Stimulated activated CD8-positive, alpha-beta memory T cell treated with anti-CD3 and anti-CD28 coated beads, Interleukin-12 subunit alpha, Interleukin-12 subunit beta, amount 100 ng/mL, for 1 hour (primary cell): ENCODE measurements at places on chromosomes 7 and 10.

DNA sequence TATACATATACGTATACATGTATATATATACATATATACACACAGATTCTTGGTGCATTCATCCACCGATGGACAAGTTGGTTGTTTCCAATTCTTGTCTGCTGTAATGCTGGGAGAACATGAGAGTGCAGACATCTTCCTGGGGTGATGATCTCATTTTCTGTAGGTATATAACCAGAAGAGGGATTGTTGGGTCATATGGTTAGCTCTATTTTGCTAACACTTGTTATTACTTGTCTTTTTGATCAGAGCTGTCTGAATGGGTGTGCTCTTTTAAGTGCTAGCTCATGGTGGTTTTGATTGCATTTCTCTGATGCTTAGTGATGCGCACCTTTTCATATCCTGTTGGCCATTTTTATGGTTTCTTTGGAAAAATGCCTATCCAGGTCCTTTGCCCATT is 106.4 kb downstream of the TAX1BP1 start:
- no peak for DNase-seq

DNA sequence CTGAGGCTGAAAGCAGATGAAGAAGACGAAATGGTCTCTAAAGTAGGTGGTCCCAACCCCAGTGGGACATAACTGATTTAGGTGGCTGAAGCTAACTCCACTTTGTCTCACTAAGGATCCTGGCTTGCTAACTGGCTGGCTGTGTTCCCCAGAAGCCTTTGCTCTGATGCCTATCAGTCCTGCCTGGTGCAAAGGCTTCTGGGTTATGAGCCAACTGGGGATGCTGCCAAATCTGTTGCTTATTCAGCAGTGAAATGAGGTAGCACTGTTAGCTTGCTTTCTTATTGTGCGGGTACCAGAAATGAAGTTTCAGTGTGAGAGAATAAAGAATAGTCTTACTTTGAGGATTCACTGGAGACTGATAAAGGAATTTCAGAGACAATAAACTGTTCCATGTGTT is 18.1 kb downstream of the PRKG1 start:
- no peak for DNase-seq

DNA sequence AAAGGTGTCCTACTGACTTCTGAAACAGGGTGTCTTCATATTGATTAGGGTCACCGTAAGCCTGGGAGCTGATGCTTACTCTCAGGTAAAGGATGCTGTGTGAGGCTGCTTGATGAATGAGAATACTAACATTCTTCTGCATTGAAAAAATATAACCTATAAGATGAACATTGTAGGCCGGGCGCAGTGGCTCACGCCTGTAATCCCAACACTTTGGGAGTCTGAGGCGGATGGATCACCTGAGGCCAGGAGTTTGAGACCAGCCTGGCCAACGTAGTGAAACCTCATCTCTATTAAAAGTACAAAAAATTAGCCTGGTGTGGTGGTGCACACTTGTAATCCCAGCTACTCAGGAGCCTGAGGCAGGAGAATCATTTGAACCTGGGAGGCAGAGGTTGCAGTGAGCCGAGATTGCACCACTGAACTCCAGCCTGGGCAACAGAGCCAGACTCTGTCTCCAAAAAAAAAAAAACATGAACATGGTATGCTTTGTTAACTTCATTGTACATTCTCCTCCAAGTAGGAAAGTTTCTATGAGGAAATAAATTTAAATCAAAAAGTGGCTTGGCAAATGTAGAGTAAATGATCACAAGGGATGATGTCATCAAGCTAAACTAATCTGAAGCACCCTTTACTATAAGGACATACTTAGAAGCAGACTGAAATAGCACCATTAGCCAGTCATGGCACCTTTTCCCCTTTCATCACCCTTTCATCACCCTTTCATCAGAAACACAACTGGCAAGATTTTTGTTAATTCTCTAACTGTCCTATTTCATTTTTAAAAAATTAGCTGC is 1.5 kb upstream of the BRAF start:
- no peak for DNase-seq

GRCh38 chr7:1053002-1053411 is 8.7 kb downstream of the GPR146 start:
- DNase-seq: no peak

DNA sequence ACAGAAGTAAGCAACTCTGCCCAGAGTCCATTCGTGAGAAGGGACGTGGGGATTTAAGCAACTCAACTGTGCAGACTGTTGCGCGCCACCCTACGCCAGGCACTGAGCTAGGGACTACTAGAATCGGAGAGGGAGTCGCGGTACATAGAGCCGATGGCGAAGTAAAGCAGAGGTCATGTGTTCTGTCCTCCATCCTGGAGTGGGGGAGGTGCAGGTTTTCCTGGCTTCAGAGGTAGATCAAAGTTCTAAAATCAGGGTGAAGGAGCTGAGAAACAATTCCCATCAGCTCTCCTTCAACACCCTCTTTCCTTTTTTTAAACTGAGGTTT is 23.2 kb downstream of the SLC35G1 start:
- DNase-seq: no peak

GRCh38 chr7:127865466-127865865 is 165.8 kb downstream of the LRRC4 start:
- no peak for DNase-seq

DNA sequence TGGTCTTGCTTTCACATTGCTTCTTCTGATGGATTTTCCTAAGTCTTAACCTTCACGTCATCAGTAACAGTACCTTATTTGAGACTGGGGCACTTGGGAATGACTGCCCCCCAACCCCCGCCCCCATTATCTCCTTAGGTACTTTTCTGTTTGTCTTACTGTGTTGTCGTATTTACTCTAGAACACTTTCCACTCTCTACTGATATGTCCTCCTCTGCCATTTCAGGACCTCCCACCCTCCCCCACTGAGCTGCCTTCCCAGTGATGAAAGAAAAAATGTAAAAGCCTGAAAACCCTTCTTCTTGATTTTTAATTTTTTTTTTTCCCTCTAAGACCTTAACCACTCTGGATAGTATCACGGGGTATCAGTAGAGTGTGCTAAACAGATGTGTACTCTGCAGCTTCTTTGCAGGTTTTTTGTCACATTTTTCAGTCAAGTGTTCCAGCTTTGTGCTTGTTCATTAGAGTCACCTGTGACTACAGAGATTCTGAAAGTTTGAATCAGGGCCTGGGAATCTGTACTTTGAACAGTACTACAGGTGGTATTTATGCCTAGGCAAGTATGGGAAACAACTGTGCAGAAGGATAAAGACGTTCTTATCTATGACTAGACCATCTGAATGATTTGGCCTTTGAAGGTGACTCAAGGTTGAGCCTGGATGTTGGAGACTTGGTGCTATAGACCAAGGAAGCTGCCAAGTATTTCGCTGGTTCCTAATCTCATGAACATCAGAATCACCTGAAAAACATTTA is 8.3 kb downstream of the CALU start:
- DNase-seq: no peak

- DNase-seq: no peak
Observed at GRCh38 chr10:75924309-75924902, 493.0 kb downstream of the LRMDA start.

- DNase-seq: no peak
Observed at GRCh38 chr7:120273476-120273975, 551 bp downstream of the KCND2 start.

GRCh38 chr10:5833814-5834213 is 20.6 kb upstream of the GDI2 start:
- DNase-seq: no peak

DNA sequence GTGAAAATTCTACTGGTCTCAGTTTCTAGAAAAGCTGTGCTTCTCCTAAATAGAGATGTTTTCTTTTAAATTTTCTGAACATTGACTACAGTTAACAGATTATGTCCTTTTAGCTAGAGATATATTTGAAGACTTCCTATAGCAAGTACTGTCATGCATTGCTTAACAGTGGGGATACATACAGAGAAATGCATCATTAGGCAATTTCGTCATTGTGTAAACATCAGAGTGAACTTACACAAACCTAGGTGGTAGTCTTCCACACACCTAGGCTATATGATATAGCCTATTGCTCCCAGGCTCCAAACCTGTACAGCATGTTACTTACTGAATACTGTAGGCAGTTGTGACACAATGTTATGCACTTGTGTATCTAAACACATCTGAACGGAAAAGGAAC is 28.5 kb downstream of the PIK3CG start:
- no peak for DNase-seq

- DNase-seq: no peak
Observed at GRCh38 chr10:89274928-89275327, 23.4 kb upstream of the LIPA start.

DNA sequence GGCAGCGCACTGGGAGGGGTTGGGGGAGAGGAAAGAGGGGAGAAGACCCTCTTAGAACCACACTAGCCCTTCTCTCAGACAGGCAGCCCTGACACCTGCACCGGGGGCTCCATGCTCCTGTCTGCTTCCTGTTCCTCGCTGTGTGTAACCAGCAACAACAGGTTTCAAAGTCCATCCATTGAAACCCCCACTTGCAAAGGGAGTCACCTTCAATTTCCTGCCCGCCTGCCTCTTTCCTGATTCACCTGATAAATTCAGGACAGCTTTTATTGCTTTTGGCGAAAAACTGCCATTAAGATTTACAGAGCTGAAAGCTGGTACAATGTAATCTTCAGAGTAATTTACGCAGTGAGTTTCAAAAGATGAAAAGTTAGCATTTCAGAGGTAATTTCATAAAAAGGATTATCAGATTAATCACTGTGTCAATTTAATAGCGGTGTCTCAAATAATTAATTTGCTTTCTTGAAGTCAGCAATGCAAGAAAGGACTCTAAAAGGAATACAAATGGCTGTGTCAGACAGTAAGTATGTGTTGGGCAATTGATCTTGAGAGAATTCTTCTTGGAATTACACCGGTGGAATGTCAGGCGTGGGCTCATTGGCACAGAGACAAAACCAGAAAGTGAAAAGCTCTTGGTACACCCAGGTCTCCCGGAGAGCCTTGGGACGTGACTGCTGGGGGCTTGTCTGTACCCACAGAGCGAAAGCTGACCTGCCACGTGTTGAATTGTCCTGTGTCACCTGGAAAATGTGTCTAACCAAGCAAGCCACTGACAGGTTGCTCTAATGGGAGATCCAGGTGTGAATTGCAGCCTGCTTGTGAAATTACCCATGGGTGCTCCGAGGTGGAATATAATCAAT is 60.7 kb downstream of the TMEM209 start:
- DNase-seq: no peak

DNA sequence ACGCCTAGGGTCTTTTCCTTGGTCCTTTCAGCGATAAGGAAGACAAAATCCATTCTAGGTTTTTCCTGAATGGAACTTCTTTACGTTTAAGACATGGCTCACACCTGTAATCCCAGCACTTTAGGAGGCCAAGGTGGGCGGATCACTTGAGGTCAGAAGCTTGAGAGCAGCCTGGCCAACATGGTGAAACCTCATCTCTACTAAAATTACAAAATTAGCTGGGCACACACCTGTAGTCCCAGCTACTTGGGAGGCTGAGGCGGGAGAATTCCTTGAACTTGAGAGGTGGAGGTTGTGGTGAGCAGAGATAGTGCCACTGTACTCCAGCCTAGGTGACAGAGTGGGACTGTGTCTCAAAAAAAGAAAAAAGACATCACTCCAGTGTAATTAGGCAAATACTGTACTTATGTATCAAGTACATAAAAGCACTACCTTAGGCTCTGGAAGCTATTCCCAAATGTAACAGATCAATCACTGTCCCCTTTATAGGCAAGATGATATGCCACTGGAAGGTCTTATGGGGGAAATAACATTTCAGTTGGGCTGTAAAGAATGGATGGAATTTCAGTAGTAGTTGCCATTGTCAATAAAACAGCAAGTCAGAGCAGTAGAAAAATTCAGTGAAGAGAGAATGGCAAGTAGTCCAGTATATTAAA is 5.7 kb downstream of the STK17A start:
- DNase-seq: no peak

- DNase-seq: no peak
Observed at GRCh38 chr10:110498982-110499795, 1.5 kb downstream of the DUSP5 start.

GRCh38 chr10:117723343-117723742 is 180.8 kb downstream of the EMX2 start:
- no peak for DNase-seq

DNA sequence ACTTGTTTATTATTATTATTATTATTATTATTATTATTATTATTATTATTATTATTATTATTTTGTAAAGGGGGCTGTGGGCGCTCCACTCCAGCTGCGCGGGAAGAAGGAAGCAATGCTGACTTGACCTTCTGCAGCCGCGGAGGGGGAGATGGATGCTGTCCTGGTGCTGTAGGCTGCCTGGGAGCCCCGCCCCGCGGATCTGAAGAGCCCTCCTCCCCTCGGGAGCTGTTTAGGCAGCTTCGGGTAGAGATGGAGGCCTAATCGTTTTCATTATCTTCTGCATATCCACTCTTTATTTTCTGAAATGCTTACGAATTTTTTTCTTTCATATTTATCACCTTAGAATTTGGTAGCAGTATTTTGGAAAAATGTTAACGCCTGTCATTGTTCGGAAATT is 101.2 kb upstream of the KLF6 start:
- DNase-seq: no peak

DNA sequence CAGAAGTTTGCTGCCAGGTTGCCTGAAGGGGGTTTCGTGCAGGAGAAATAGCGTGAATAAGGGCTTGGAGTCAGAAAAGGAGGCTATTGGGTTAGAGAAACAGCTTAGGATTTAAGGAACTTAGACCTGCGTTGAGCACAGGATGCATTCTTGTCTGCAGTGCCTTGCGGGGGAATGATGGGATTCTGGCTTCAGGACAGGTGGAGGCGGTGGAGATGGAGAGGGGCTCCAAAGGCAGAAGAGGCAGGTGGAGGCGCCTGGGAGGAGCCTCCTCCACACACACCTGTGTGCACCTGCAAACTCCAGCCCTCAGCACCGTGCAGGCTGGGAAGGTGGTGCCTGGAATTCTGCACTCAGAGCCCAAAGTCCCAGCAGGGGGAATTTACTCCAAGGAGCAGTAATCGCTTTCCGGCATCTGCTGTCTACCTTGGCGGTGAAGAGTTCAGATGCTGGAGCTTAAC is 1.8 kb downstream of the CLIP2 start:
- DNase-seq: no peak

DNA sequence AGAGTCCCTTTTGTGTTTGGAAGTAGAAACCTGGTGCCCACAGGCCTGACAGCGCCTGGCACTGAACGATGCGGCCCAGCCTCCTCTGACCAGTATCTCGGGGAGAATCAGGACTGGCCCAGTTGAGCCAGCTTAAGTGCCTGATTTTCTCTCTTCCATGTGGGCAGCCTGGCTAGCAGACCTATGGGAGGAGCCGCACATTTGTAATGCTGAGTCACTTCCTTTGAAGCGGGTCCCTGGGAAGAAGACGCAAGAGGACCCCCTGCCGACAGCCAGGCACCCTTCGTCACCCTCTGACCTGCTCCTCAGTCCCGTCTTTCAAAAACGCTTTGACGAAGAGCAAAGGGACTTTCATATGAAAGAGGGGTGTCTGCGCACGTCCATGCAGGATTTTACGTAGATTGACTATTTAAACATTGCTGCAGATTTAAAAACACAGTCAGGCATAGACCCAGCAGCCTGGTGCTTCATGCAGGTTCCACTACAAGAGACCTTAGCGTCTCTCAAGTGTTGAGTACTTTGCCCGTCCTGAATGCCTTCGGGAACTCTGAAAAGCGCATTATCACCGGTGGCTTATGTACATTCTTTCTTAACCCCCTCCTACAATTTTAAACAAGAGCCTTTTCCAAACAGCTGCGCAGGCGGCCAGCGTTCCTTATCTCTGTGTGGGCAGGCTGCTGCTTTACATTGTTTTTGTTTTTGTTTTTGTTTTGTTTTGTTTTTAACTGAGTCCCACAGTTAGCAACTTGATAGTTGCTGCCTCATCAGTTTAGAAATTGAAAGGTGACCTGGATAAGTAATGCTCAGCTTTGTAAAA is 36.5 kb upstream of the AP5Z1 start:
- DNase-seq: no peak

- no peak for DNase-seq
Observed at GRCh38 chr7:90705391-90706071, 109.4 kb downstream of the CDK14 start.
